Lung (tissue), 17 donors: ENCODE measurements at places on chromosomes 12 and 14. TPM values are rescaled to one million over a fixed set of nuclear protein-coding genes. Genes with fewer than 3 reads are reported as not detected.
A peak's percentile ranks its signal among the peaks of the same experiment; 100 is the strongest.

- no peak overlapping the region for H3K27ac ChIP-seq
- H3K4me1 ChIP-seq, result no peaks in the 10 kb centered on the region
- H3K4me3 ChIP-seq, result no peak overlapping the region
- DNase-seq, result no peak
- H3K27me3 ChIP-seq, result no peaks in the 10 kb centered on the region
Observed at GRCh38 chr12:104410786-104411185, 46.0 kb upstream of the CHST11 start.

DNA sequence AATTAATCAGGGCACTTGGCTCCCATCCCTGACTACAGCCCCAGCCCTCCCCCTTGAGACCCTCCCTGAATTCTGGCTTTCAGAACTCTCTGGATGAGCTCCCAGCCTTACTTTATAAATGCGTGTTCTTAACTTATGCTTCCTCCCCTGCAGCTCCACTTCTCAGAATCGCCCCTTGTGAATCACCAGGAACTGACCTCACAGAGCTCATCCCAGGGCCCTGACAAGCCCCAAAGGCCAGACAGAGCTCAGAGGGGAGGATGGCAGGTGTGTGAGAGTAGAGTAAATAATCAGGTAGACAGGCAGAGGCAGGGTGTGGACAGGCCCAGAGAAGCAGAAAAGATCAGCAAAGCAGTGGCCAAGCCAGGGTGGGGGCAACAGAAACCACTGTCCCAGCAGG is 68.2 kb upstream of the FOXN3 start:
- H3K27ac ChIP-seq, result no peak overlapping the region
- H3K4me3 ChIP-seq, result no peak overlapping the region
- H3K36me3 ChIP-seq, result no peaks in the 10 kb centered on the region
- H3K27me3 ChIP-seq, result no peaks in the 10 kb centered on the region
- no peak for DNase-seq

DNA sequence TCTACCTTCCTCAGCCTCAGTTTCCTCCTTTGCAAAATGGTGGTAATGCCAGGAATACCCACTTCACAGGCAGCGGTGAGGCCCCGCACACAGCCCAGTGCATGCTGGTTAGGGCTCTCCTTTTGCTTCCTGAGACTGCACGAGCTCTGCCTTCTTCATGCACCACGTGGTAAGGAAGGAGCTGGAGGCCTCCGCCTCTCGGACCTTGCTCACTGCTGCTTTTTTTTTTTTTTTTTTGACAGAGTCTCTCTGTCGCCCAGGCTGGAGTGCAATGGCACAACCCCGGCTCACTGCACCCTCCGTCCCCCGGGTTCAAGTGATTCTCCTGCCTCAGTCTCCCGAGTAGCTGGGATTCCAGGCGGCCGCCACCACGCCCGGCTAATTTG is 18.1 kb downstream of the TAMALIN start:
- H3K27ac ChIP-seq, result no peak overlapping the region
- DNase-seq, result no peak
- H3K4me3 ChIP-seq, result no peak overlapping the region
- H3K4me1 ChIP-seq, result peaks cover 15% of the 10 kb centered on the region
- no peaks in the 10 kb centered on the region for H3K27me3 ChIP-seq
- no peaks in the 10 kb centered on the region for H3K36me3 ChIP-seq

DNA sequence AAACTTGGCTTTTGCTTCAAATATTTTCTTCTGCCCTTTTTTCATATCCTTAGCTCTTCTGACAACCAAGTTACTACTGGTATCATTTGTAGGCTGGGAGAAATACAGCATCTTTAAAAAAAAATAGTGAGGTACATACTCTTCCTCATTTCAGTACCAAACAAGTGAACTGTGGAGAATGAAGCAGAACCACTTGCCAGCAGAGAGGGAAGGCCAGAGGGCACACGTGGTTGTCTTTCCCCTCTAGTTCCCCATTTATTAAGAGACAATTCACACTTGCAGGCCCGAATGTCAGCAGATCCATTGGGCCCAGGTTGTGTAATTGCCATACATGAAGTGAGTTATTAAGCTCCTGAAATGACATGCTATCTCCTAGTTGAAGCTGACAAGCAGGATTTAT is 3.2 kb downstream of the SUSD6 start:
- H3K36me3 ChIP-seq, result no peaks in the 10 kb centered on the region
- peak overlapping the region; percentile 69 for H3K27ac ChIP-seq
- no peak overlapping the region for H3K4me3 ChIP-seq
- no peaks in the 10 kb centered on the region for H3K27me3 ChIP-seq
- DNase-seq, result no peak
- H3K4me1 ChIP-seq, result peaks cover 25% of the 10 kb centered on the region

- no peaks in the 10 kb centered on the region for H3K4me1 ChIP-seq
- H3K4me3 ChIP-seq, result no peak overlapping the region
- H3K36me3 ChIP-seq, result no peaks in the 10 kb centered on the region
- DNase-seq, result no peak
- no peak overlapping the region for H3K27ac ChIP-seq
Observed at GRCh38 chr12:108619369-108620160, 14.1 kb downstream of the SELPLG start.

- peaks cover 25% of the 10 kb centered on the region for H3K4me1 ChIP-seq
- H3K27ac ChIP-seq, result no peak overlapping the region
- DNase-seq, result no peak
- H3K36me3 ChIP-seq, result peaks cover 11% of the 10 kb centered on the region
Observed at GRCh38 chr12:49584591-49584990, 16.6 kb upstream of the MCRS1 start.

GRCh38 chr14:64504310-64504896 is at the start of gene ZBTB1:
ZBTB1 (plus strand) TSS chr14:64504770; CDS start chr14:64521505, 16,735 bp downstream.
- no peaks in the 10 kb centered on the region for H3K36me3 ChIP-seq
- H3K4me3 ChIP-seq, result peak within 1 kb of the TSS; percentile 62
- peaks cover 30% of the 10 kb centered on the region for H3K4me1 ChIP-seq
- peak within 1 kb of the TSS; percentile 99 for H3K27ac ChIP-seq
- H3K27me3 ChIP-seq, result no peaks in the 10 kb centered on the region

GRCh38 chr12:4448943-4449850 is 3.6 kb upstream of the FGF6 start:
- peaks cover 6% of the 10 kb centered on the region for H3K27me3 ChIP-seq
- H3K4me1 ChIP-seq, result no peaks in the 10 kb centered on the region
- no peaks in the 10 kb centered on the region for H3K36me3 ChIP-seq
- DNase-seq, result no peak
- H3K4me3 ChIP-seq, result no peak overlapping the region

- peaks cover 3% of the 10 kb centered on the region for H3K4me1 ChIP-seq
- no peaks in the 10 kb centered on the region for H3K27me3 ChIP-seq
- H3K36me3 ChIP-seq, result no peaks in the 10 kb centered on the region
- no peak overlapping the region for H3K27ac ChIP-seq
Observed at GRCh38 chr12:48977290-48978281, 536 bp upstream of the WNT1 start.

Gene SMCO2
- 0.31 TPM for total RNA-seq

Gene NKX2-1
- 236 TPM for total RNA-seq

Gene SLC25A21
- 0.58 TPM for total RNA-seq

Gene SLC2A3
- 112 TPM for total RNA-seq

Gene SDR9C7
- not detected for total RNA-seq
